ENCODE measurements at places on chromosomes 11 and 22.

- DNase-seq, result no peak
These were observed 24.6 kb downstream of the LMO1 start for GRCh38 chr11:8239040-8239439.

DNA sequence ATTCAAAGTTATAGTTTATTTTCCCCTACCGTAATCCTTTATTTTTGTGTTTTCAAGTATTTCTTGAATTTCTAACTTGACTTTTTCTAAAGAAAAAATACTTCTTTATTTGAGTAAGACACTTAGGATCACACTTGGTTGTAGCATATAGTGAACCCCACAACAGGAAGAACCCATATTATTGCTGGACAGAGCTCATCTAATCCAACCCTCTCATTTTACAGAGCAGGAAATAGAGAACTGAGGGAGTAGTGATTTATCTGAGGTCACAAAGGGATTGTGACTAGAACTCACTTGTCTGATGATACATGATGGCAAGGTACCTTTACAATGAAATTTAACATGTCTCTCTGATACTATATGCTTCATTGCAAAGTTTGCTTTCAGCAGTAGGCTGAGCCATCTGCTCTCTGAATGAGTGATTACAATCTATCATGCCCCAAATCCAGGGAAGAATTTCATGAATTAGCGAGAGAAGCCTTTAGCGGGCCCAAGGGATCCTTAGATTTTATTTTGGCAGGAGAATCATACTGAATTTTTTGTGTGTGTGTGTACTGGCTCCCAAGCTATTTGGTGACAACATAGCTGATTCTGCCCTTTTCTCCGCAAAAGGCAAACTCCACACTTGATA, 9.8 kb downstream of the SLC17A6 start:
- DNase-seq, result no peak

GRCh38 chr11:100098560-100098959, 588.5 kb upstream of the ARHGAP42 start:
- no peak for DNase-seq

GRCh38 chr22:35552196-35552842, 11.7 kb downstream of the RASD2 start:
- DNase-seq, result peak; percentile 64
